Activated T-cell treated with anti-CD3 and anti-CD28 coated beads, Interleukin-2, amount 50 U/mL, for 72 hours (primary cell): ENCODE measurements at places on chromosomes 5 and 9. TPM values are rescaled to one million over a fixed set of nuclear protein-coding genes. Genes with fewer than 3 reads are reported as not detected.

DNA sequence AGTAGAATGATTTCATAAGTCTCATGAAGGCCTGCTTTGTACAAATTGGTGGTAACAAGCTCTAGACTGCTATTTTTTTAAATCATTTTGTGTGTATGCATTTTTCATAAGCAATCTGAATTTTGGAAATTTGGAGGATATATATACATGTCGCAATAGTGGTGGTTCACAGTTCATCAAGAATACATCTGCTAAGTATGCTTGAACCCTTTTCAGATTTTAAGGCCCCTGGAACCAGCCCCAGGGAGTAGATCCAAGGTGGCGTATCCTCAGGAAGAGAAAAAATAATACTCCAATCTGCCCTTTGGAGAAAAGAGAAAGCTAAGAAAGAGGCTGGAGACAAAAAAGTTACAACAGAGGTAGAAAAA lies 141.6 kb downstream of the HINT1 start:
- no peak for DNase-seq

The PRDM9 gene
- not detected for total RNA-seq

The ADRB2 gene
- 1.8 TPM for total RNA-seq

DNA sequence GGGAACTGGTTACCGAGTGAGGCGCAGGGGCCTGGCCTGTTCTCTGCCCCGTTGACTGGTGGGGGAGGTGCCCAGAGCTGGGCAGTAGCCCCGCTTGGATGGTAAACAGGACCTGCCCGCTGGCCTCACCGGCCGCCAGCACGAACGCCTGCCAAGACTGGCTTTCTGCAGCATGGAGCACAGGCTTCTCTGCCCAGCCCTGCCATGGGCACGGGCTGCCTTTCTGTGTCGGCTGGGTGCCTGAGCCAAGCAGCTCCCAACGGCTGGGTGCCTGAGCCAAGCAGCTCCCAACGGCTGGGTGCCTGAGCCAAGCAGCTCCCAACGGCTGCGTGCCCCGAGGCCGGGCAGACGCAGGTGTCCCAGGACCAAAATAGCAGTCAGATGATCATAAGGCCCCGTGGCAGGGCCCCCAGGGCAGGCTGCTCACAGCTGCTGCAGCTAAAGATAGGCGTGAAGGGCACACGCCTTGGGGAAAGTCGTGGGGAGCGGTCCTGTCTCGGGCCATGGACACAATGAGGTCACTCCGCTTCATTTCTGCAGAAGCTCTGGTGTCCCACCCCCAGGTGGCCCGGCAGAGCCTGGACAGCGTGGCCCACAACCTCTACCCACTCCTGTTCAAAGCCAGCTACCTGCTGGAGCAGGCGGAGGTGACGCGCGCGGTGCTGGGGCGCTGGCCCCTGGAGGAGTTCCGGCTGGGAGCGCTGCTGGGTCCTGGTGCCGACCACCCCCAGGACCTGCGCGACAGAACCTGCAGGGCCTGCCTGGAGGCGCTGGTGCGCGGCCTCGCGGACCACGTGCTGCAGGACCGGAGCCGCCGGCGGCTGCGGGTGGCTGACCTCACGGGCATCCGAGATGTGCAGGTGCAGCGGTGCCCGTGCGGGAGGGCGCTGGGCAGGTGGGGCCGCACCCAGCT lies at the start of gene LRRC14B:
LRRC14B (plus strand) TSS at position 460 of the 913 bp plus-strand sequence; CDS start at position 504, 44 bp downstream.
- peak; percentile 29 for DNase-seq

- no peak for DNase-seq
Measured at GRCh38 chr9:69307446-69308205, 17.4 kb upstream of the ENTREP1 start.

The GOLGA2 gene
- 44.9 TPM for total RNA-seq

- no peak for DNase-seq
Measured at GRCh38 chr5:173056783-173057061, 570 bp downstream of the CREBRF start.

The STARD4 gene
- 47.4 TPM for total RNA-seq

The MEF2C gene
- total RNA-seq = 0.53 TPM

DNA sequence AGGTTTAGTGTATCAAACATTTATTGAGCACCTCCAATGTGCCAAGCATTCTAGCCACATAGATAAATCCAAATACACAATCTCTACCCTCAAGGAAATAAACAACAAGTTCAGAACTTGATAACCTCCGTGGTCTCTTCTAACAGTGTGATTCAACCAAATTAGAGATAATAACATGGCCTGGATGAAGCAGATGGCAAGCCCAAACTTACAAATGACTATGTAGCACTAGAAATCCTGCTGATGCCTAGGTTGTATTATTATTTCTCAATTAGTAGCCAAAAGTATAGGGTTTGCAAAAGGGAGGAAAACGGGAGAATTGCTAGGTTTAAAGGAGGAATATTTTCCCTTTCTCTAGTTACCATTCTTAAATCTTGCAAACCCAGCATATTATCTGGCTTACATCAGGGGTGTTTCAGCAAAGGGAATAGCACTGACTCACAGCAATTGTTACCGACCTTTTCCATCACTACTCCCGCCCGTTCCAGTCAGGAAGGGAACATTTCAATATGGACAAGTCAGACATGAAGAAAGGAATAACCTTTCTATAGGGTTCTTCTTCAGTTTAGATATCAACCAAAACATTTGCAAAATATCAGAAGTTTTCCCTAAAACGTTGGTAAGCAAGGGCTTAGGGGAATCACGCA lies 2.3 kb downstream of the DPYSL3 start:
- no peak for DNase-seq

DNA sequence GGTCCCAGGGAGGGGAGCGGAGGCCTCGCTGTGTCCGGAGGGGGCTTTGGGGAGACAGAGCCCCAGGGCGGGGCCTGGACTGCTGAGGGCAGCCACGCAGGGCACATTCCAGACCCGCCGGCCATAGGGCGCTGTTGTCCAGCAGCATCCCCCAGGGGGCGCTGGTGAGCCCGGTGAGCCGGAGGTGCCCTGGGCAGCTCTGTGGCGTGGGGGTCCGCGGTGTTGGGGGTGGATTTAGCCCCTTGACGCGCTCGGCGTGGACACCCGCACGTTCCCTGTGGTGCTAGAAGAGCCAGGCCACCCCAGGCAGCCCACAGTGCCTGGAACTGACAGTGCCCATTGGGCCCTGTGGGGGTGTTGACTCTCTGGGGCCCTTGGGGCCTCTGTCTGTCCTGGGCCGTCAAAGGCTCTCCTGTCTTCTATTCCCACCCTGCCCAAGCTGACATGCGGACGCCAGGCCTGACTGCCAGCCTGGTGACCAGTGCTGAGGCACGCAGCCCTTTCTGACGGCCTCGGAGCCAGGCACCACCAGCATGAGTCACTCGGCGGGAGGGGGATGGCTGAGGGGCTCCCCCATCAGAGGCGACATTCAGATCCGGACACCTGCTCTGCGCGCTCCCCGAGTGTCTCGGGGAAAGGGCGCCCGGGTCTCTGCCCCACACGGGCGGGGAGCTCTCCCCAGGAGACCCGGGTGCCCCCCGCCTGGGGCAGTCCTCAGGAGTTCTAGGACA lies 23.9 kb downstream of the TPPP start:
- peak; percentile 70 for DNase-seq

The DOCK8 gene
- 199 TPM for total RNA-seq

DNA sequence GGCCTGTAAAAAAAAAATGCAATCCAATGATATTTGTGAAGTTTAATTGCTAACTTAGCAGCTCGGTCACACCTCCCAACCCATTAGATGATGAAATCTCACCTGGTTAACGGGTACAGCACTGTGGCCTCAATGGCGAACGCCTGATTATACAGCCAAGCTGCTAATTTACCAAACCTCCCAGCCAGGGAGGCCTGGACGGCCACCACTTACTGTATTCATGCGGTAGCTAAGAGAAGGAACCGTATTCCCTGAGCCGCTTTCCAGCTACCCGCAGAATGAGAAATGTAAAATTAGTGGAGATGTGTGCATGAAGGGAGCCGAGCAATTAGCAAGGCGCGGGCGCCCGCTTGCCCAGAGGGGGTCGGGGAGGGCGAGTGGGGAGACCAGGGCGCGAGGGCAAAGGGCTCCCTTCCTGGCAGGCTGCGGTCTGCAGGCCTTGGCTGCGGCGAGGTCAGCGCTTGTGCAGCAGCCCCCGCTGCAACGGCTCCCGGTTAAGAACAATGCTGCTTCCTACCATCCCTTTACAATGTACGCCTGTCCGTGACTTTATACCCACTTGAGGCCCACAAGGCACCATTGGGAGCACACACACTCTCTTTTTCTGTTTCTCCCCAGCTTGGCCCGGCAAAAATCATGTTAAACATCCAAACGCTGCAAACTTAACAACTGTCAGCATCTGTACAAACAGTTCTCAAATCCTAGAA lies 70.4 kb upstream of the TBCA start:
- DNase-seq = no peak

The RNF183 gene
- 0.69 TPM for total RNA-seq

DNA sequence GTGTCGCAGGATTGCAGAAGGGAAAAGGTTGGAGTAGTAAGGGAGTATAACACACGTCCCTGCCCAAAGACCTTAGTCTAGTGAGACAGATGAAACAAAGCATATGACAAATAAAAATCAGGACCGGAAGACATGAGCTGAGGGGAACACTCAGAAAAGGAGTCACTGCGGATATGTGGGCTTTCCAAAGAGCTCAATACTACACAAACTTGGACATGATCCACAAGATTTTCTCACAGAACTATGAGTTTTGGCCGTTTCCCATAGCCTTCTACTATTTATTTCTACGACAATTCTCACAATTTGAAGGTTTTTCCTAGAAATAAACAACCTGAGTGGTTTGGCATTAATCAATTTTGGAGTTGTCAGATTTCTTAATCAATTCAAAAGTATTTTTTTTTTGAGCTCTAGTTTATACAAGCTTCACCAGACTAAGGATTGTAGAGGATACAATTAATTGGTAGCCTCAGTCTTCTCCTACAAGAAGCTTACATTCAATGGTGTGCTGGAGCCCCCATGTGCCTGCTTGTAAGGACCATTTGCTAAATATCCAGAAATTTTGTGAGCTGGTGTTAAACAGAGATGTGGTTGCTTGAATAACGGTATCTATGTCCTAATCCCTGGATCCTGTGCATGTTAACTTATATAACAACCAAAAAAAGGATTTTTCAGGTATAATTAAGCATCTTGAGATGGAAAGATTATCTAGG lies 91.4 kb downstream of the ADAMTS12 start:
- no peak for DNase-seq
